ENCODE measurements at places on chromosomes 12 and 14. TPM values are rescaled to one million over a fixed set of nuclear protein-coding genes. Genes with fewer than 3 reads are reported as not detected.
A peak's percentile ranks its signal among the peaks of the same experiment; 100 is the strongest.

GRCh38 chr14:94005324-94006073 is 8.4 kb downstream of the CCDC197 start:
- DNase-seq: no peak

DNA sequence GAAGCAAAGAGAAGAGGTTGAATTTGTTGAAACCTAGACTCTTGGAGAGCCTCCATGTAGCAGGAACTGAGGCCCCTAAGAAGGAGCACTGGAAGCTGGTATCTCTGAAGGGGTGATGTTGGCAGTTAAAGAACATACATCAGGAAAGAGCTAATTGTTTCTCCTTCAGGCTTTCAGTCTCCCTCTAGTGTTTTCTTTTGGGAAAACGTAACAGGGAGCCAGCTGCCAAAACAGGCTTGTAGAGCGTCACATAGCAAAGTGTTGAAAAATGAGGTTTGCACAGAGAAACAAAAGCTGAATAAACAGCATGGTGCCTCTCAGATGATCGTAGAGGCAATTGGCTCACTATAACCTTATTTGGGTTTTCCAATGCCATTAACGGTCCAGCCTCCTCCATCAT is 46.9 kb upstream of the CAND1 start:
- no peak for DNase-seq

DNA sequence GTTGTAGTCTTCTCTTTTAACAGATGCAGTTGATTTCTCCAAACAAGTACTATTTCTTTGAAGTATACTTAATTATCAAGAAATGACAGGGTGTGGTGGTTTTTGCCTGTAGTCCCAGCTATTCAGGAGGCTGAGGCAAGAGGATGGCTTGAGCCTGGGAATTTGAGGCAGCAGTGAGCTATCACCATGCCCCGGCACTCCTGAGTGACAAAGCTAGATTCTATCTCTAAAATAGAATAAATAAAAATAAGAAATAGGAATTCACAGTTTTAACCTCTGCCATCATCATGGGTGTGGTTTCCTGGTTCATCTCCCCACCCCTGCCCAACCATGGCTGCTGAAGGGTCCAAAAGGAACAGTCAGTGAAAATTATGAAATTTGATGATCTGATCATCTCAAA is 290.2 kb upstream of the FLRT2 start:
- no peak for DNase-seq

DNA sequence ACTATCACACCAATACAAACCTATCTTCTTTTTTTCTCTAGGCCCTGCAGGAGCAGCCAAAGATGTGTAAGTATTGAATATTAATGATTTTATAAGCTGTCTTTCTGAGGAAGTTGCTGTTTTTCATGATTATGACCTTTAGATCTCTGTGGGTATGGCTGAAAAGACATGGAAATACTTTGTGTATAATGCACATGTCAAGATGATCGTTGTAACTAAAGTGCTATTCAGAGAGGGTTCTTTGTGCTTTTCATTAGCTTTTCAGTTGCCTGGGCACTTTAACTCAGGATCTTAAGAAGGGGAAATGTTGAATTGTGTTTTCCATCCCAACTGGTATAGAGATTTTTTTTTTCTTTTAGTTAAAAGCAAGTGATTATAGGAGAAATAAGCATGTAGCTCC is 18.1 kb downstream of the C12orf75 start:
- DNase-seq: no peak

The APOF gene
- total RNA-seq: not detected

DNA sequence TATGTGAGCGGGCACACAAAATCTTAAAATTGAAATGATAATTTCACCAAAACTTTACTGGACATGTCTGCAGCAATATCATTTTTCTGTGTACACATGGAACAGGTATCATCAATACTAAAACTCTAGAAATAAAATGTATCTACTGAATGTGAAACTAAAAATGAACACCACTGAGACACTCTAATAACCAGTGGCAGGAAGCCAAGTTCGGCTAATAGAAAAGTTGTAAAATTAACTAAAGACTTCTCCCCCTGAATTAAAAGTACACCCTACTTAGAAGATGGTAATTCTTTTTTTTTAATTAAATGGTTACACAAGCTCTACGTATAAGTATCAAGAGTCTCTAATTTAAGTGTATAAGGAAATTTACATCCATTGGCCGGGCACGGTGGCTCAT is 227.2 kb downstream of the MED13L start:
- DNase-seq: no peak

DNA sequence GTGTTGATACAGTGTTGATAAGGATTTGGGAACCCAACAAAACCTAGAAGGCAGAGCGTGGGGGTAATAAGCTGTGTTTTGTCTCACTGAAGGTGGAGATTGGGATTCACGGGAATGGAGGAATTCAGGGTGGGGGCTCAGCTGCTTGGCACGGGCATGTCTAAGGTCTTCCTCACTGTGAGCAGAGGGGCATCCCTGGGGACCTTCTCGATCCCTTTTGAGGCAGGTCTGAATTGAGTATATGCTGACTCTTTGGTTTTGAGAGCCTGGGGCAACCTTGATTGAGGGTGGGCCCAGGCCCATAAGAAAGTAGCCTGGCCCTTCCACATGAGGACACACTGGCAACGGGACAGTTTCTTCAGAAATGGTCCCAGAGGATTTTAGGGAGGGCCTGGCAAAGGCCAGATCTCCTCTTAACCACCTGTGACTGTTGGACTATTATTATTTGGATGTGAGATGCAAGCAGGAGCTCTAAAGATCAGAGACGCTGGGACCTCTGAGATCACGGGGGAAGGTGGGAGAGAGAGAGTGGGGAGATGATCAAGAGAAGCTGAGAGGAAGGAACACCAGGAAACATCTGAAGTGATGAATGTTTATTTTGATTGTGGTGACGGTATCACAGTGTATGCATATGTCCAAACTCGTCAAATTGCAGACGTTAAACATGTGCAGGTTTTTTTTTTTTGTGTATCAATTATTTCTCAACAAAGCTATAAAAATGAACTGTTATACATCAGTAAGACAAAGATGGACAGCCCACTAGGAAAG is 48.4 kb downstream of the SMIM41 start:
- no peak for DNase-seq

The CCDC197 gene
- not detected for total RNA-seq

The KRT82 gene
- total RNA-seq: not detected

- no peak for DNase-seq
Observed at GRCh38 chr12:51401900-51402299, 10.7 kb upstream of the GALNT6 start.

DNA sequence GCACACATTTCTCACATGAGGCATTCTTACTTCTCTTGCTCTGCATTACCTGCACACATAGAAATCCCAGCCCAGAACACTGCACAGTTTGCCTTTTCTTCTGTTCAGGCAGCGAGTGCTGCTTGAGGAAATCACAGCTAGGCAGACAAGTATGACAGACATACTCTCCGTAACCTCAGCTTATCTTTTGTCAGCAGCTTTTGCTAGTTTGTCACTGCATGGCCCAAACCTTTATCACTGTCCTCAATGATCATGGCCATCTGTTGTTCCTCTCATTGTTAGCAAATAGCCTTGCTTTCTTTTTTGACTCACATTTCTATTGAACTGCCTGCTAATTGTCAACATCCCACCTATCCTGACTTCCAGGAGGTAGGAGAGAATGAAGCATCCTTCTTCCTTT is 5.3 kb downstream of the ZNF10 start:
- no peak for DNase-seq

DNA sequence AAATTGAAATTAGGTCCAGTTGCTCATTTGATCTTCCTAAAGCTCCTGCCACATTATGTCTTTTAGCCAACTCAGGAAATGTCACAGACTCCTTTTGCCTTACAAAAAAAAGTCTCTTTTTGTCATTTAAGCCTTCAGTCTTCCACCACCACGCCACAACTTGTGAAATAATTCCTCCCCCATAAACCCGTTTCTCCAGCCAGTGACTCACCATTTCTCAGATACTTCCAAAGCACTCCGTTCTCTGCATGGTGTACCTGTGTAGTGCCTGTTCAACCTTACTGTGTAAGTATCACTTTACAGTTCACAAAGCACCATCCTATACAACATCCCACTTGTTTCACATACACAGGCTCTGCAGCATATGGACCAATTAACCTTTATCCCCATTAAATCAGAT is 139.5 kb upstream of the AEBP2 start:
- DNase-seq: no peak

The TMPRSS12 gene
- total RNA-seq: not detected

The SERPINA12 gene
- total RNA-seq: not detected

The OASL gene
- total RNA-seq: not detected

The CD69 gene
- not detected for total RNA-seq

The SERPINA1 gene
- total RNA-seq: 431 TPM

GRCh38 chr14:58597041-58597440 is 40.7 kb upstream of the DACT1 start:
- no peak for DNase-seq

GRCh38 chr14:32472512-32473463 is 143.7 kb downstream of the AKAP6 start:
- DNase-seq: no peak

DNA sequence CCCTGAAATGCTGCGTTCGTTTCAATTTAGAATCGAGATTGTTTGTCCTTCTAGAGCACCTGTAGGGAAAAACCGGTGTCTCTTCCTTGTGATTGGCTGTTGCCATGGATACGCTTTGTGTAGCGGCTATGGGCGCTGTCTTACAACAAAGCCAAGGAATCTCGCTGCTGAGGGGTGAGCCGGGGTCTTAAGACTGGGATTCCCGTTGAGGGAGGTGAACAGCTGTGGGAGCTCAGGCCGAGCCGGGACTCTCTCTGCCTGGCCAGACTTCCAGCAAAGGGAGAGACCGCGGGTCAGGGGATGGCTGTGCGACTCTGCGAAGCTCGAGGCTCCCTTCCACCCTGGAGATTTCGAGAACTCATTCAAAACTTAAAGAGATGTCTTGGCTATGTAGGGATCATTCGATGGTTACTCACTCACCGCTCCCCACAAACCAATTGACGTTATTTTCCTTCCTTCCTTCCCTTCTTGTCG is at the start of the genes LRRIQ1 and TSPAN19:
Gene LRRIQ1, plus strand, starts transcription at position 118 of the 474 bp plus-strand sequence. CDS start 1,826 bp downstream, outside the sequence.
Gene TSPAN19, minus strand, starts transcription at position 44 of the 474 bp plus-strand sequence. CDS start 6,331 bp downstream, outside the sequence.
- DNase-seq: peak; percentile 53

The MAP1LC3B2 gene
- 0.84 TPM for total RNA-seq

GRCh38 chr12:54258201-54258681 is 21.7 kb downstream of the CBX5 start:
- no peak for DNase-seq

The PELI2 gene
- total RNA-seq: 32.2 TPM

- DNase-seq: no peak
Observed at GRCh38 chr14:33545696-33546095, 405.2 kb downstream of the EGLN3 start.

DNA sequence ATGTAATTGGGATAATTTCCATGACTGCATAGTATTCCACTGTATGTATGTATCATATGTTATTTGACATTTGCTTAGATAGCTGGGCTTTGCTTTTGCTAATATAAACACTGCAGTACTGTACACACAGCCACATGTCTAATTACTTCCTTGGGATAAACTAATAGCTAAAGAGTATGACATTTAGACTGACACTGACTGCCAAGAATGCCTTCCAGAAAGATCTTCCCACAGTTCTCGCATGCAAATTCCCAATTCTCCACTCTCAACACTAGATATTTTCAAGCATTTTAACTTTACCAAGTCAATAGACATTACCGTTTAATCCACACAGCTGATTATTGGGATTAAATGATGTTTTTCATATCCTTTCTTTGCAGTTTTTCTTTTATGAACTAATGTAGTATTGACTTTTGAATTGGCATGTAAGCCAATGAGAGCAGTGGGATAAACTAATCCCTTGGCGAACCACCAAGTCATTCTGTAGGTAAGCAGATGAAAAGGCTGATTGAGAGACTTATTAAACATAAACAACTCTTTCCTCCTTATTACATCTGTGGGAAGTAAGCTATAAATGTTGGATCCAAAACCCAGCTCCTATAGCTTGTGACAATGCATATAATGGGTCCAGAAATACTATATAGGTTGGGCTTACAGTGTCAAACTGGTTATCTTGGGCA is 55.5 kb downstream of the STON2 start:
- DNase-seq: no peak

The FOXN4 gene
- 0.33 TPM for total RNA-seq

The CYP46A1 gene
- 2.9 TPM for total RNA-seq

The MTA1 gene
- 238 TPM for total RNA-seq

DNA sequence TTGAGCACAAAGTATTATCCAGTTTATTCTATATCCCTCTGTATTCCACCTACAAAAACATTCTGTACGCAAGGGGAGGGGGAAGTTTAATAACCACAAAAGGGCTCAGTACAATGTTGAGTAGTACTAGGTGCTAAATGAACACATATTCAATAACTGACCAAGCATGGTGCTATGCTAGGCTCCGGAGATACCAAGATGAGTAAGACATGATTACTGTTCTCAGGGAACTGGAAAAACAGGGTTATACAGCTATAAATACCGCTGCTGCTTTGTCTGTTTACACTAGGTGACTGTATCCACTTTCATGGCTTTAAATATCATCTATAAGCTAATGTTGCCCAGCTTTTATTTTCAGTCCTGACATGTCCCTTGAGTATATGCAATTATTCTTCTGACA is 135.8 kb downstream of the INSM2 start:
- no peak for DNase-seq

DNA sequence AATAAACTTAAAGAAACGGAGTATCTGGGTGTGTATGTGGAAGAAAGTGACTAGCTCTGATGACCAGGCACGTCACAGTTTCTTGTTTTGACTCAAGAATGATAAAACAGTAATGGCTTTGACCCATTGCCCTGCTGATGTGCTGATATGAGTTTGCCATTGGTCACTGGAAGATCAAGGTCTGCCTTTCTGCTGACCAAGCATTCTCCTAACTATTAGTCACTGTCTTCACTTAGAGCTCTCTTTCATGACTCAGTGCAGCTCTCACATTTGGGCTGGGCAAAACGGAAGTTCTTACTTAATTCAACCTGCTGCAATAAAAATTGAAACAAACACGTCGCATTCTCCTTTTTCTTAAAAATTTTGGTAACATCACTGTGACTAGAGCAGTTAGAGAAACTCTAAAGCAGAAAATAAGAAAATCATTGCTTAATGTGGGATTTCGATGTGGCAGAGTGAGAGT is 366.7 kb downstream of the BTG1 start:
- no peak for DNase-seq

GRCh38 chr14:42437809-42438208 is 831.1 kb downstream of the LRFN5 start:
- no peak for DNase-seq

DNA sequence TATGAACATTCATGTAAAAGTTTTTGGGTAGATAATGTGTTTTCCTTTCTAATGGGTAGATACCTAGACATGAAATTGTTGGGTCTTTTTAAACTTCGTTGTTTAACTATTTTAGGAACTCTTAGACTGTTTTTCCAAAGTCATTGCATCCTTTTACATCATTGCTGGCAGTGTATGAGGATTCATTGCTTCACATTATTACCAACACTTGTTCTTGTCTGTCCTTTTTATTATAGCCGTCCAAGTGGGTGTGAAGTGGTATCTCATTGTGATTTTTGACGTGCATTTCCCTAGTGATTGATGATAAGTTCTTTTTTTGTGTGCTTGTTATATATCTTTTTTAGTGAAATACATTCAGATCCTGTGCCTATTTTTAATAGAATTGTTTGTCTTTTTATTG is 39.4 kb downstream of the USP15 start:
- no peak for DNase-seq

The HOXC6 gene
- total RNA-seq: 0.27 TPM

The RDH12 gene
- total RNA-seq: 1.7 TPM

Data from progenitor cell of endocrine pancreas (in vitro differentiated cells).